D341Med (cell line): ENCODE measurements at places on chromosomes 2 and 18.

DNA sequence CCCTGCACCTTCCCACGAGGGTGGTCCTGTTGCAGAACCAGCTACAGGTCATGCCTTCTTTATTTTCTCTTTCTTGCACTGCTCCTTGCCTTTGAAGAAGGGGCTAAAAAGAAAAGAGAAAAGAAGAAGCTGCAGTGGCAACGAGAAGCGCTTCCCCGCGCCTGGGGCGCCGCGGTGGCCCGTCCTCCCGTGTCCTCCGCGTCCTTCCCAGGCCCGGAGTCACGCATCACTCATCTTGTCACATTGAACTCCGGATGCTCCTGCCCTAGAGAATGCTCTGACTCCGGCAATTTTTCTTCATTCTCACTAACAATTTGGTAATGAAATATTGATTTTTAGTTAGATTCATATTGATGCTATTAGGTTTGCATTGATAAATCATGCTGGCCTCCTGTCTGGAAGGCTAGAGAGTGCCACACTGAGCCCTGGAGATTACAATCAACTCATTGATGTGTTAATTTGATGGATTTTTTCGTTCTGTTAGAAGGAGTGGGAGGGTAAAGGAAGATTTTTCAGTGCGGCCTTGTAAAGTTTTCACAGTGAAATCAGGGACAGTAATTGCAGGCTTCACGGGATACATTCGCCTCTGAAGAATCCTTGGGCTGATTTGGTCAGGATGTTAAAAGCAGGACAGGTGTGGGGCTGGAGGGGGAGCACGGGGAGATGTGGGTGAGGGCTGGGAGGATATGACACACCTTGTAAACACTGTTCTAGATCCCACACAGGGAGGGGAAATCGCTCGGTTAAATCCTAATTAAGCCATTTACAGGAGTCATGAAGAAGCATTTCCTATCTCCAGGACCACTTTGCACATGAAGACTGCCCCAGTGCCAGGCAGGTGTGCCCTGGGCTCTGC is 349.3 kb downstream of the ZNF516 start:
- DNase-seq = no peak

DNA sequence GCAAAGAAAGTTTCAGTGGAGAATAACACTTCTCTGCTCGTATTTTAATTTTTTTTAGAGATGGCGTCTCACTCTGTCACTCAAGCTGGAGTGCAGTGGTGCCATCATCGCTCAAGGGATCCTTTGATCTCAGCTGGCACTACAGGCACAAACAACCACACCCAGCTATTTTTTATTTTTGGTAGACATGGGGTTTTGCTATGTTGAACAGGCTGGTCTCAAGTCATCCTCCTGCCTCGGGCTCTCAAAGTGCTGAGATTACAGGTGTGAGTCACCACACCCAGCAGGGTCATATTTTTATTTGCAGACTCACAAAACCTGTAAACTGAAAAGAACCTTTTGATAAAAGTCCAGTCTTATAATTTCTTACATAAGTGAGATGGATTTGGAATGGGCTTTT is 2.6 kb downstream of the TRAK2 start:
- no peak for DNase-seq

DNA sequence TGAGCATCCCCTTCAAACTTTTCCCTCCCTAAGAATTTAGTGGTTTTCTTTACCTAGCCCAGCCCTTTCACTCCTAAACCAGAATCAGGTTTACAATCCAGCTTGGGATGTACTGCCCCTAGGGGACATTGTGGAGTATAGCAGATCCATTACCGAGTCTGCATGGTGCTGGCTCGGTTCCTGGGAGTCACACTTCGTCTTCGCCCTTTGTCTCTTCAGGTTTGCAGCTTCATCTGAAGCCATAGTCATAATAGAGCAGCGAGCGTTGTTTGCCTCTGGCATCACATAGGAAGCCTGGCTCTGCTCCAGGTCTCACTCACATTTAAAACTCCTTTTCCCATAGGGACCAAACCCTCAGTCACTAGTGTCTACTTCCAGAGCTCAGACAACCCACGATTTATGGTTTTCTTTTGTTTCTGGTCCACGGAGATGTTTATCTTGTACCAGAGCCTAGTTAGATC is 16.8 kb upstream of the LYPD6 start:
- peak; percentile 59 for DNase-seq

DNA sequence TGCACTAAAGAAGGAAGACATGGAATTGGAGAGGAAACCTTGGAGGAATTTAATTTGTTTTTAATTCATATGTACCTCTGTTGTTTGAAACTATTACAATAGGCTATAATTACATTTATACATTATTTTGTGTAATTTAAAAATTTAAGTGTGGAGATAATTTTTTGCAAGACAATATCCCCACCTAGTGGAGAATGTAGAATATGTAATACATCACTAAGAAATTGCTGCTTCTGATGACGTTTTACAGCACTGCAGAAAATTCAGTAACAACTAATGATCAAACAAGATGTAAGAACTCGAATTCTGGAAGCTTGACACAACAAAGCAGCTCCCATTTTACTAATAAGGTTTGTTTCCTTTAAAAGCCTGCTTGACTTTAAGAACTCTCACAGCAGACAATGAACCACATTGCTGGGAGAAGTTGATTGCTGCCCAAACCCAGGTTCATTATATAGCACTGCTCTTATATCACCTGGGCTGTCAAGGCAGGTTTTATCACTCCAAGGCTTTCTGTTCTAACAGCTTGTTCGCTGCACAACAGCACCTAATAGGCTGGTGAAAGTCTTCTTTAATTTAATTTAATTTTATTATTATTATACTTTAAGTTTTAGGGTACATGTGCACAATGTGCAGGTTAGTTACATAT is 53.4 kb downstream of the THADA start:
- DNase-seq = peak; percentile 35

GRCh38 chr2:193963472-193964119 is 1693.4 kb upstream of the SLC39A10 start:
- peak; percentile 37 for DNase-seq

DNA sequence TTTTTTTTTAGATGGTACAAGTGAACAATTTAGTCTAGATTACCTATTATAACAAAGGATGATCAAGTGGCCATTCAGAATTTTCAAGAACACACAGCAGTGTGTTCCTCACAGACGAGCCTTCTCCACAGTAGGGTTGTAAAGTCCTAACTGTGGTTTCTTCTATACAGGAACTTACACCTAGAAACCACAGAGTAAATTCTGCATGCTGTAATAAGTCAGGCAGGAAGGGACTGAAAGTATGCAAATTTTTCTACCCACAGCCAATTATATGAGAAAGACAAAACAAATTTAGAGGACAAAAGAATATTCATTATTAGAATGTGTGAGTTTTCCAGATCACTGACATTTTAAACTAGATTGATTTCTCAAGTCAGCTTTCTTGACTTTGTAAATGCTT is 99.5 kb downstream of the RBMS1 start:
- no peak for DNase-seq

GRCh38 chr18:37796823-37797349 is 231.3 kb upstream of the CELF4 start:
- no peak for DNase-seq

GRCh38 chr2:210616074-210616473 is 59.7 kb downstream of the CPS1 start:
- no peak for DNase-seq

GRCh38 chr2:205931388-205931787 is 154.6 kb downstream of the INO80D start:
- DNase-seq = no peak

GRCh38 chr2:7424481-7424880 is 507.3 kb downstream of the RNF144A start:
- no peak for DNase-seq

DNA sequence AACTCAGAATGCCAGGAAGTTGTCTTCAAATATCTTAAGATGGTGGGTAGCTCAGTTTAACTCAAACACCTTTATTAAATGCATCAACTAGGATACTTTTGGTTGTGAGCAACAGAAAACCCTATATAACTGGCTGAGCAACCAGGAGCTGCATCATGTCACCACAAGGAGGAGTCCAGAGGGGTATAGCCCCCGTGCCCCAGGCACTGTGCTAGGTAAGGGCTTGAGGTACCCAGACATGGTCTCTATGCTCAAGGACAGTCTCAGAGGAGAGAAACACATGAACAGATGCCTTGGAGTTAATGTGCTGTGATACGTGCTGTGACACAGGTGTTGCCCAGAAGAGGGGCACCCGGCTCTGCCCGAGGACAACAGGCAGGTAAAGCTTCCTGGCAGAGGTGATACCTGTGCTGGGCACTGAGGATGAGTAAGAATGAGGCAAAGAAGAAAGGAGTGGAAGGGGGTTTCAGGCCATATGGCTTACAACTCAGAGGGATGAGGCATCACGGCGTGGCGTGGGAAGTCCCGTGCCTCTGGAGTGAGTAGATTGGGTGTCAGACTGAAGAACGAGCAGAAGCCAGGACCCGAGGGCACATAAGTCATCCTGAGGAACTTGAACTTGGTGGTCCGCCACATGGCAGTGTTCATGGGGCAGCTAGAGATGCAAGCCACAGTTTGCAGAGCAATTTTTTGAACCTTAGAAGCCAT is 32.0 kb upstream of the CAB39 start:
- DNase-seq = no peak

GRCh38 chr18:25876330-25876948 is 214.0 kb downstream of the SS18 start:
- no peak for DNase-seq

DNA sequence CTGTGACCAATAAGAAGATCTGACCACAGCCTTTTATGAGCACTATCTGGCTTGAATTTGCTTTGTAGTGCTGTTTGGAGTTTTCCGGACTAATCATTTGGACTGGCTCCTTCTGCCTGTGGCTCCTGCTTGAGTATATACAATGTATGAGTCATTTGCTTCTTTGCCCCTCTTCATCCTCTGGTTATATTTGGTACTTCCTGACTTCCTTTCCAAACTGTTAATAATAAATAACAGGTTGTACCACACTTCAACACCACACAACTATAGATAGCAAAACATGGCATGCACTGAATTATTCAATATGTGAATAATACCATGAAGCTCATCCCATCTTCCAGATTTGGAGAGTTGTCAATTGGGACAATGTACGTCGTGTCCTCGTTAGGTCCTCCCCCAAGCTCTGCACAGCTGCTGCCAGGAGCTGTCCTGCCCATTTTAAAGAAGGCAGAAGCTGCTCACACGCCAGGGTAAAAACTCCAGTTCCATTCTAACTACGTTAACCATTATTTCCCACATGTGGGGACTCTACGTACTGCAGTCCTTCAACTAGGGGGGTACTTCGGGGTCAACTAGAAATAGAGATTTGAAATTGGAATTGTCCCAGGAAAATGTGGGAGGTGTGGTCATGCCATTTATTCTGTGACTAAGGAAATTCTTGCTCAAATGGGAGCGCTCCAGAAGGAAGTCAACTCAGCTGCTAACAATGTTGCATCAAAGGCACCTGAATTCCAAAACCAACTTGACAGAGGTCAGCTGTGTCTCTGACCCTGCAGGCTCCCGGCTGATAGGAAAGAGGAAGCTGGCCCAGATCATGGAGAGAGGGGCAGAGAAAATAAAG is 38.1 kb downstream of the ST8SIA5 start:
- DNase-seq = no peak

DNA sequence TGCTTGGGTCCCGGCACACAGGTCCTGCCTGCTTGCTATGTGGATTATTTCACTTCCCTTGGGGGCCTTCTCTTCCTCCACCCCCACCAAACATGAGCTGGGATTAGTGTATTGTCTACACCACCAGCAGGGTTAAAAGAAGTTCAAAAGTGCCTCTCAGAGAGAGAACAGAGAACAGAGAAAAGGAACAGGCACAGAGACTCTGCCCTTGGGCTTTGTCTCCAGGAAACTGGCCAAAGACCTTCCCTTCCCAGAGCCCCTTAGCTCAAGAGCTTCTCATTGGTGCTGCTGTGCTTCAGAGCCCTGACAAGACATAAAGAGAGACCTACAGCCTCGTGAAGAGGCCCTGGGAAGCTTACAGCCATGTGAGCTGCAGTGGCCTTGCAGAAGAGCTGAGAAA is 7.1 kb upstream of the FIGLA start:
- no peak for DNase-seq

- DNase-seq = no peak
These were observed 95.1 kb upstream of the L3MBTL4 start for GRCh38 chr18:6509832-6510231.

DNA sequence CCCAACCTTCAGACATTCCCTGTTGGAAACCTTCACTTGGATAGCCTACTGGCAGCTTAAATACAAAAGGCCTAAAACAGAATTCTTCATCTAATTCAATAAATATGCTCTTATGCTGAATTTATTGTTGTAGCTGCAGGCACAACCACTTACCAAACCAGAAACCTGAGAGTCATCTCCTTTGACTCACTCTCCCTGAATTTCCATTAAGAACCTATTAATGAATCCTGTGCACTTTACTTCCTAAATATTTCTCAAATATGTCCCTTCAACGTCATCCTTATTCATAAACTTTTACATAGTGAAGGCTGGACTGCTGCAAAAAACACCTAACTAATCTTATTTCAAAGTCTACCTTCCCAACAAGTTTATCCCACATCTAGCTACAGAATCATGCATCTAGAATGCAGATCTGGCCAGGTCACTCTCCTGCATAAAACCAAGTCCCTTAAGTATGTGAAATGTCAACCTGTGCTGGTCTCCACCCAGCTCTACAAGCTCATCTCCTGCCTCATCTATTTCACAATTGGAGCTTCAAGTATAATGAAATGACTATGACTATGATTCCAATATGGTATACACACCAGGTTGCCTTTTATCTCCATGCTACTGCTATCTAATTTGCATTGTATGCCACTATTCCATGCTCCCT is 354.2 kb downstream of the ZEB2 start:
- no peak for DNase-seq

- no peak for DNase-seq
These were observed 104.6 kb downstream of the PTPN4 start for GRCh38 chr2:119864318-119864717.

GRCh38 chr2:128091726-128092080 is 703 bp downstream of the UGGT1 start:
- no peak for DNase-seq

DNA sequence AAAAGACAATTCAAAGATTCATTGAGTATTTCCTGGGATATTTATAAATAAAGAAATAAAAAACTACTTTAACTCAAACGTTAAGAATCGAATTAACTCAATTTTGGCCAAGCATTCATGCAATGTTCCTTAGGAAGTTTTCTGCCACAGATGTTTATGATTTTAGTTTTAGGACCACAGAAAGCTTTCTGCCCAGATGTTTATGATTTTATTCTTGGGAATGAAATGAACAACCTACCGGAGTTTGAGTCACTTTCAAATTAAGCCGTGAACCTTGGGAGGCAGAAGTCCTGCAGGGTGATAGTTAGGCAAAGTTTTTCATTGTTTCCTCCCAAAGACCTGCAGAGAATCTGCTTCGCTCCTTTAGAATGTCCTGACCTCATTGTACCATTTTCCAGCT is 34.7 kb upstream of the MBP start:
- no peak for DNase-seq

DNA sequence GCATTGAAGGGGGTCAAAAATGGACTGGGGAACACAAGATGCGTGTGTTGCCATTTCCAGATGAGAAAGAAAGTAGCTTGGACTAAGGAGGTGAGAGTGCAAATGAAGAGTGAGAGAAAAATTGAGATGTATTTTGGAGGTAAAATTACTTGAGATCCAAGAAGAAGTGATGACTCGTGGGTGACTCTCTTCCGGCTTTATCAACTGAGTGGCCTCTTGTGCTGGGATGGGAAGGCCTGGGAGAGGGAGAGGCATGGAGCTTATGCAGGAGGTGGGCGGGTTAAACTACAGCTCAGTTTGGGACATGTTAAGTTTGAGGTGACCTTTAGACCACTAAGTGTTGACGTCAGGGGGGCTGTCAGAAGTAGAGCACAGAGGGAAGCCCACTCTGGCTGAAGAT is 34.9 kb downstream of the SULT1C2 start:
- no peak for DNase-seq
